ENCODE measurements at places on chromosomes 2 and 18.

GRCh38 chr18:41444943-41445342, 510.1 kb upstream of the PIK3C3 start:
- DNase-seq = no peak

- DNase-seq = no peak
These were observed 108.5 kb upstream of the ID2 start for GRCh38 chr2:8573234-8573941.

DNA sequence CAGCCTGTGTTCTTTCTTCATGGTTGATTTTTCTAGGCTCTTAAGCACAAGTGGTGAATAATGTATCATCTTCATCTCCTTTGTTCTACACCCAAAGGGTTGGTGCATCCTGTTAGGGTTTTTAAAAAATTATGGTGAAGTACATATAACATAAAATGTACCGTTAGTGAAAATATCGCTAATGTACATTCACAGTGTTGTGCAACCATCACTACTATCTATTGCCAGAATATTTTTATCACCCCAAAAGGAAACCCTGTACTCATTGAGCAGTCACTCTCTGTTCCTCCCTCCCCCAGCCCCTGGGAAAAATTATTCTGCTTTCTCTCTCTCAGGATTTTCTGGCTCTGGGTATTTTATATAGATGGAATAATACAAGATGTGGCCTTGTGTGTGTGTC, 98.5 kb downstream of the PRKCE start:
- no peak for DNase-seq

DNA sequence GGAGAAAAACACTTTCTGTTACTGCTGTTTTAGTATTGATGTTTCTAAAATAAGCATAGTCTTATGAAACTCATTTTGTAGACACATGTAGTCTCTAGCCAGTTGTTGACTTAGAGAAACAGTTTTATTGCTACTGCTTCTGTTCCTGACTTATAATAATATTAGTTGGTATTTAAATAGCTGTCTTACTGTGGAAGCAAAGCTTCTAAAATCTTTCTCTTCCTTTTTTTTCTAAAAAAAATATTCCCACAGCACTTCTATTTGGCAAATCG, 121.8 kb downstream of the MTX2 start:
- DNase-seq = no peak

DNA sequence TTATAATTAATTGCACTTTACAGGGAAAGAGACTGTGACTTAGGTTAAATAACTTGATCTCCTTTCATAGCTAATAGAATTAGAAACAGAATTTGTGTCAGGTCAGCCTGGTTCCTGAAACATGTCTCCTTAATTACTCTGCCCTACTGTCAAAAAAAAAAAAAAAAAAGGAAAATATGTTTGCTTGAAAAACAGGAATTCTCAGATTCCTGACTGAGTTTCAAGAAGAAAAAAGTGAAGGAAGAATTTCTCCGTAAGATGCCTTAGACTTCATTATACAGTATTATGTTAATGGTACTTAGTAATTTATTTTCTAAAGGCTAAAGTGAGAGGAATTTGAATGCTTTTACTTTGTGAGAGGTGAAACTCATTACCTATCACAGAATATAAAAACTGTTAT, 118.4 kb upstream of the REG3G start:
- no peak for DNase-seq

- DNase-seq = no peak
These were observed 1648.9 kb upstream of the TMEFF2 start for GRCh38 chr2:193843675-193844074.

DNA sequence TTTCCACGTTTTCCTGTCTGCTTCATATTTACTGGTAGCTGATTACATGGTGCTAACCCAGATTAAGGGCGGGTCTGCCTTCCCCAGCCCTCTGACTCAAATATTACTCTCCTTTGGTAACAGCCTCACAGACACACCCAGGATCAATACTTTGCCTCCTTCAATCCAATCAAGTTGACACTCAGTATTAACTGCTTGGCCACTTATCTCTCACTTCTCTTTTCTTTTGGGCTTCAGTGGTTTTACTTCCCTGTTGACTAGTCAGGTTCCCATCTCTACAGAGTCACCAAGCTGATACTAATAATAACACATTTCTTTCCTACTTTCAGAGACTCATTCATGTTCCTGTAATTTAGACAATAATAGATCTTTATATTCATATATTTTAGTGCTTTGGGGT, 302.2 kb upstream of the MAP2 start:
- DNase-seq = no peak

DNA sequence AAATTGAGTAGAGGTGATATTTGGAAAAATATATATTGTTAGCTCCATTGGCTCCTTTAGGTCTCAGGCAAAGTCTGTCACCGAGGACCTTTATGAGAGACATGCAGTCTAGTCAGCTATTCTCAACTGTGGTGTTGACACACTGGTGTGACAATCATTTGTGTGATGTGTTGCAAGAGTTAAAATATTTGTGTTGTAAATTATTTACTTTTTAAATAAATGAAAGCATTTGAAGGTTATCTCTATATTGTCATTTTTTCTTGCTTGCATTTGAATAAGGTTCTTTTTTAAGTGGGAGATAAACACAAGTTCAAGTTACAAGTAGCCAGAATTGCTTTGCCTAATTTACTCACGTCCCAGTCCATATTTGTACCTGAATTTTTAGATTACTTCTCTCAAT, 4.3 kb downstream of the REL start:
- DNase-seq = no peak

- no peak for DNase-seq
These were observed 155.3 kb upstream of the PKDCC start for GRCh38 chr2:41892476-41892875.

DNA sequence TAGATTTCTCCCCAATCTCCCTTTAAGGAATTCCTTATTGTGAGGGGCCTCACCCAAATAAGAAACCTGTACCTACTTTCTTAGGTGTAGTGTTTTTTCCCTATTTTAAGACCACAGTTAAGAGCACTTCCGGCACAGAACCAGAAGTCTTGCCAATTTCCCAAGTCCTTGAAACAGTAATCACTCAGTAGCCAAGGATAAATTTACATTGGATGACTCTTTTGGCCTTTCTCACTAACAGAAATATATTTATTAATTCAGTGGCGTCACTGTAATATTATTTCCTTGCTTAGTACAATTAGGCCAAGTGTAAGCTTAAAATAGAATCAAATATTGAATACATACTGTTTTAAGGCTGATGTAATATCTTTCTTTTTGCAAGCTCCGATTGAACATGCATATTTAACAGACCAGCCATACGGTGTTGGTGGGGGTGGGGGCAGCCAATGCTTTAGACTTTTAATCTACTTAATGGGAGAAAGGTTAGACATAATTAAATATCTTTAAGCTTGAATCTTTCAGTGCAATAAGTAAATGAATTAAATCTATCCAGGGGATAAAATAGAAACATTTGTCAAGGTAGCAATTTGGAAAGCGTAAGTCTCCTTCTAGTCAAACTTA, 50.8 kb upstream of the ITGA6 start:
- no peak for DNase-seq
